ENCODE measurements at places on chromosomes 7 and 10.

DNA sequence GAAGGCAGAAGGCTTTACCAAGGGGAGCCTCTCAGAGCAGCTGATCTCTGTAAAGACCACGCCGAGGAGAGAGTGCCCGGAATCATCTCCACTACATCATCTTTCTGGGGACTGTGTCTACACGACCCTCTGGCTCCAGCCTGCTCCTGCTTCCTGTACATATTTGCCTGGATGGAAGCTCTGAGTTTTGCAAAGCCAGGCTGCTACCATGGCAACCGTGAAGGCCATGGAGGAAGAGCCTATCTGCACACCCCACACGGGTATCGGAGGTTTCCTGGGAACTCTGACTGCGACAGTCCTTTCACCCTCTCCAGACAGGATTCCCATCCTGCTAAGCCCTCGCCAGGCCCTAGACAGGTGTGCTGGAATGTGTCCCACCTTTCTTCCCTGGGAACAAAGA lies 83.4 kb upstream of the TNRC18 start:
- DNase-seq, result no peak

DNA sequence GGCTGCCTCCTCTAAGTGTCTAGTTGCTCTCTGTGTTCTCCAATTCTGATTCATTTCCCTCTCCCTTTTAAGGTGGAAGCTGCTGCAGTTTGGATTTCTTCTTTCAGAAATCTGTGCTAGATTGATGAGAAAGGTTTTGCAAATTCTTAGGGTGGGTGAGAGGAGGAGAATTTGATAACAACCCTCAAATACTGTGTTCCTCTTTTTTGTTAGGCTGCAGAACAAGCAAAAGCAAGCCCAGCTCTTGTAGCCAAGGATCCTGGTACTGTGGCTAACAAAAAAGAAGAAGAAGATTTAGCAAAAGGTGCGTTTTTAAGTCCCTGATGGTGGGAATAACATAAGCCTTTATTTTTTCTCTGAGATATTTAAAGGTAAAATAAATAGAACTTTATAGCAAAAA lies 49.1 kb downstream of the STAM start:
- no peak for DNase-seq

GRCh38 chr7:154899862-154900261 lies 103.1 kb downstream of the PAXIP1 start:
- no peak for DNase-seq

DNA sequence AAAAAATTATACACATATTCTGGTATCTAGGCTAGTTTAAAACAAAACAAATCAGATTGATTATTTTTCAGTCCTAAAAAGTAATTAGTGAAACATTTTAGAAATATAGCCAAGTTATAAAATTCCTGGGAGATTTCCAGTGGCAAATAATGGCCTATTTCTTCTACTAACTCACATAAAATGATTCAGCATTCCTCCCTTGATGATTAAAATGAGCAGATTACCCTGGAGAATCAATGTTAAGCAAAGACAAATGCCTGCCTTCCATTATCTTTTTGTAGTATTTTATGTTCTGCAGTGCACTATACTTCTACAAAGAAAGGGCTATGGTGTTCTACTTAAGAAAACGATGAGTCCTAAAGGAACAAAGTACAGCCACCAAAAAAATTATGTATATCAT lies 53.6 kb downstream of the PARD3 start:
- no peak for DNase-seq

DNA sequence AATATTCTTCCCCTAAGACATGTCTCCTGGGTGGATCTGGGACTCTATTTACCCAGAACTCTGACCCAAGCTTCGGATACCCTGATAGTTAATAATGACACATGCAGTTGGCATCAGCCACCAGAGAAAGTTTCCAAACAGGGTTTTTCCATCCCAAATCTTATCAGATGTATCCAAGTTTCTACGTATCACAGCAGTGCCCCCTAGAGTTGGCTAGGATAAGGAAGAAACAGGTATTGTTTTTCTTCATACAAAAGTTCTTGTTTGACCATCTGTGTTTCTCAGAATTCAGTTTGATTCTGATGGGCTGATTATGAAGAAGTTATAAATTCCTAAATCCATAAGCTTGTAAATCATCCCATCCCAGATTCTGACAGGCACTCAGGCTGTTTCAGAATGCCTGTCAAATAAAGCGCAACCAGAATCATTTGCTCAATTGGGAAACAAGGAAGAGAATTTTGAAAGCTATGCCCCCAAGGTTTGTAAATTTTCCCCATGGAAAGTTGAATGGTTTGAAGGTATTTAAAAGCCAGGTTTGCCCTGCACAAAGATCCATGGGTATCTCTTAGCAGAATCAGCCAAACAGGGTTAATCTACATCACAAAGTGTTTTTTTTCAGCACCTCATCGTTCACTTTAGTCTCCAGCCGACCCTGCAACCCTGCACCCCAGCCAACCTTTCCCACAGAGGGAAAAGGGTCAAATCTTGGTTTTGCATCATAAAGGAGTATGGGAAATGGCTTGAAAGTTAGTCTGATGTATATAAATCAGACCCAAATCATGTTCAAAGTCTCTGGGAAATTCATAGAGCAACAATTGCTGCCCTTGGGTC lies 47.4 kb downstream of the NRAP start:
- DNase-seq, result no peak

DNA sequence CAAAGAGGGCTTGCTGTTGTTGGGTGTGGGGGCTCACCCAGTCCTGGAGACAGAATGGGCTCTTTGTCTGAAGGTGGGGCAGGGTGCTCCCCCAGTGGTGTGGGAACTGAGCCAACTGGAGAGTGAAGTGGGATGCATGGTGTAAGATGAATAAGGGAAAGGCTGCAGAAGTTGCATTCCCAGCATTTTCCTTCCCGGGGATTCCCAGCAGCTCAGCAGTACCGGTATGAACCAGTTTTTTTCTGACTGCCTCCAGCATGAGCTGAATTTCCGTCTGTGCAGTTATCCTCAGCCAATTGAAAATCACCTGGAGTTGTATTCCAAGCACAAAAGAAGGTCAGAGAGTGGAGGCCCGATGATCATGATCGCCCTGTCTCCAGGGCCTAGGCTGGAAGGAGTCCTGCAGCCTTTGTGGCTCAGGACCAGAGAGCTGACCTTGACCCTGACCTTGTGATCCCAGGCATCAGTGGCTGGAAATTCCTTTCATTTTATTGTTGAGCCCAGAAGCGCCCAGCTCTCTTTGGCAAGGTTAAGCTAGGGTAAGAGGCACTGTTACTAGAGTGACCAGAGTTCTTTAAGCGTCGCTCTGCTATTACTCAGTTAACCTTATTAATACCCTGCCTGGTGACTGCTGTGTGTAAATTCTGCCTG lies 33.4 kb downstream of the OGDH start:
- DNase-seq, result no peak

DNA sequence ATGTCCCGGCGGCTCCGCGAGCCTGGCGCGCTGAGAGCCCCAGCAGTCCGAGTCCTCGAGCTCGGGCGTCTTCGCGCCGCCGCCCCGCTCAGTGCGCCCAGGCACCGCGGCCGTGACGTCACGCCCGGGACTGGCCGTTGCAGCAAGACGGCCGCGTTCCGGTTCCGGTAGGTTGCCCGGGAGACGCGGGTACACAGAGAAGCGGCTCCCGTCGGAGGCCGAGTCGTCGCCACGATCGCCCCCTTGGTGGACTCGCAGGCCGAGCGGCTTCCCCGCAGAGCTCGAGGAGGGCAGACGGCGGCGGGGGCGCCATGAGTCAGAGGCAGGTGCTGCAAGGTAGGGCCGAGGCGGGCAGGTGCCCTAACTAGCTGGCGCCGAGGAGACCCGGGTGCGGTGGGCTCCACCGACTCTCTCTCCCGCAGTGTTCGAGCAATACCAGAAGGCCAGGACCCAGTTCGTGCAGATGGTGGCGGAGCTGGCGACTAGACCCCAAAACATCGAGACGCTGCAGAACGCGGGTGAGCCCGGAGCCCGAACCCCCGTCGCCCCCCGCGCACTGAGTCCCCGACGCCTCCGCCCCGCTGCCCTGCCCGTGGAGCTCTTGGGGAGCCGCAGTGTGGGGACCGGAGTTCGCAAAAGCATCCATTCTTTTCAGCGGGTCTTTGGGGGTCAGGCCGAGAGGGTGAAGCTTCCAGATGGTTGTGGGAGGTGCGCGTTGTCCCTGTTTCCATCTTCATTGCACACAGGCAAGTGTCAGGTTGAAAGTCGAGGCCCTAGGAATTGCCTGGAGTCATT lies at the start of gene SPAG6:
TSS of gene SPAG6 (plus strand) at position 196 of the 795 bp plus-strand sequence. CDS start at position 312, 116 bp downstream.
- no peak for DNase-seq

GRCh38 chr10:86234541-86235270 lies 131.9 kb downstream of the GRID1 start:
- no peak for DNase-seq

GRCh38 chr10:88115968-88116367 lies 252.5 kb downstream of the PTEN start:
- DNase-seq, result no peak

DNA sequence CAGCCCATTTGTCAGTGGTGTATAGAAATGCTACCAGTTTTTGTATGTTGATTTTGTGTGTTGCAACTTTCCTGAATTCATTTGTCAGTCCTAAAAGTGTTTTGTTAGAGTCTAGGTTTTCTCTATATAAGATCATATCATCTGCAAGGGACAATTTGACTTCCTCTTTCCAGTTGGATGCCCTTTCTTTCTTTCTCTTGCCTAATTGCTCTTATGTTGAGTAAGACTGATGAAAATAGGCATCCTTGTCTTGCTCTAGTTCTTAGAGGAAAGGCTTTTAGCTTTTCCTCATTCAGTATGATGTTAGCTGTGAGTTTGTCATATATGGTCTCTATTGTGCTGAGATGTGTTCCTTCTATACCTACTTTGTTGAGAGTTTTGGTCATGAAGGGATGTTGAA lies 161.7 kb upstream of the TPK1 start:
- DNase-seq, result no peak
